ENCODE measurements at places on chromosomes 2 and 18.

- DNase-seq = no peak
Measured at GRCh38 chr2:119076713-119077112, 81.8 kb downstream of the C1QL2 start.

- no peak for DNase-seq
Measured at GRCh38 chr2:46774499-46775228, 140.9 kb downstream of the MCFD2 start.

- DNase-seq = no peak
Measured at GRCh38 chr2:119352357-119352756, 14.3 kb downstream of the C2orf76 start.

GRCh38 chr2:236105955-236106607 is 62.1 kb downstream of the GBX2 start:
- DNase-seq = no peak

DNA sequence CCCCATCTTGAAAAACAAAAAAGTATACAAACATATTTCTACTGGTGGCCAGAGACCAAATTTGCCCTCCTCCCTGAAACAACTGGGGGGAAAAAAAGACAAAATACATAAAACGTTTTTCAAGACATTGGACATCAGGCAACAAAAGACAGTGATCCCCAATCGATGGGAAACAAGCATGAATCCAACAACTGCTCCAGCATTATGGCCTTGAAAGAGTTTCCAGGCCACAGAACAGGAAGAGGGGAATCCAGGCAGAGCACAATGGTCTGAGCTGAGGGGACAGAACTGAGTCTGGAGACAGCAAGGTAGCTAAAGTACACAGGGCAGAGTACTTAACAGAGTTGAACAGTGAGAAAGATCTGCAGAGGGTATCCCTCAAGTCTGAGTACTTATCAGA is 4.4 kb downstream of the CCDC88A start:
- no peak for DNase-seq

GRCh38 chr2:112821142-112821541 is 15.4 kb downstream of the IL1B start:
- DNase-seq = peak; percentile 53

DNA sequence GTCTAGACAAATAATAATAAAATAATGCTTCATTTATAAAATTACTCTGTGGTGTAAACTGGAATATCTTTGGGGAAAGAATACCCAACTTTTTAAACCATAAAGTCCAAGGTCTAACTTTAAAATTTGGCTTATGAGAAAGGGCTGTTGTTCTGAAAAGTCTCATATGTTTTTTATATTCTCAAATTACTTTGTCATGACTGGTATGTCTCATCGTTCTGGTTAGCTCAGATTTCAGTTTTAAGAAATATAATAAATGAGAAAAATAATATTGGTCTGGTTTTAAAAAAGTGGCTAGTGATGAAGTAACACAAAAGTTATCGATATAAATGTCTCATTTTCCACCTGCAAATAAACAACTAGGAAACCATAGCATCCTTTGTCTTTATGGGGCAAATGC is 1658.1 kb downstream of the LRP1B start:
- DNase-seq = no peak

GRCh38 chr2:22867973-22868372 is 517.0 kb upstream of the KLHL29 start:
- DNase-seq = no peak

DNA sequence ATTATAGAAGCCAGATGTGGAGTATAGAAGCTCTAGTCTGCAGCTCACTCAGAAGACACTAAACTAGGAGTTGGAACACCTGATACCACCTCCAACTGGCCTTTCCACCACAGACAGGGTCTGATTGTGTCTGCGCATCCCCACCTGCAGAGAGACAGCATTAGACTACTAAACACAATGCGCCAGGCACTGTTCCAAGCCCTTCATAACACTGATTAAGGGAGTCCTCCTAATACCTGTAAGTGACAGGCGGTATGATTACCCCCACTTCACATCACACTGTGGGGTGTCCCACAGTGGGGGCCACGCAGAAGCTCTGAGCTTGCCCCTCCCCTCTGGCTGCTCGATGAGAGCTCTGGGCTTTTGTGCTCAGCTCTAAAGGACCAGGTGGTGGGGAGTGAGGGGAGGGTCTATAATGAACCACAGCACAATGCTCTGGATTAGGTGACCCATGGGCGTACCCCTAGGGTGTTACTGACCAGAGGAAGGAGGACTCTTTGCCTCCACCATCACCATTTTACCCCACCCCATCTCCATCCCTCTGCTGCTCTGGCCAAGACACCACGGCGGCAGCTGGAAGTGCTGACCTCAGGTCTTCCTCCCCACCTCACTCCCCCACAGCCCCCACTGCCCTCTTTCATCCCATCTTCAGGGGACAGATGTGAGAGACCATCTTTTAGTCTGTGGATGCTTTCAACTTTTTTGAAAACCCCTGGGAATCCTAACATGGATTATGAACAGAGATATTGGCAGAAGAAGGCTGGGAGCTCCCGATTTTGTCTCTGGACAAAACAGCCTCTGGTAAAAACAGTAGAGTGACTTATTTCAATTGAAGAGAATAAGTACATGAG is 145.1 kb downstream of the GFPT1 start:
- no peak for DNase-seq

- DNase-seq = no peak
Measured at GRCh38 chr2:20148426-20148922, 76.5 kb downstream of the SDC1 start.

DNA sequence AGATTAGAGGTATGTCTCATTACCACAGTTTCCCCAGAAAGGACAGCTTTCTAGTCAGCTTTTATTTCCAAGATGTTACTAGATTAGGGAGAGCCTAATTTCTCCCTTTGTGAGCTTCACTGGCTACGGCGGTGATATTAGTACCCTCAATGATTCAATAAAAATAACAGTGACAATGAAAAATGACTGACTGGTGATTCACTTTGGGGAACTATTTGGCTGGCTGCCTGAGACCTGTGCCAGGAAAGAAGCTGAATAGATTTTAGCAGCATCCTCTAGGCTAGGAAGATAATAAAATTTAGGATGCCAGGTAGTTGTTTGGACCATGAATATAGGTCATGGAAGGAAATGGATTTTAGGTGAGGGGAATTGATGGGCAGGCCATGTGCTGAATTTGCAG is 178.7 kb downstream of the FMNL2 start:
- no peak for DNase-seq

DNA sequence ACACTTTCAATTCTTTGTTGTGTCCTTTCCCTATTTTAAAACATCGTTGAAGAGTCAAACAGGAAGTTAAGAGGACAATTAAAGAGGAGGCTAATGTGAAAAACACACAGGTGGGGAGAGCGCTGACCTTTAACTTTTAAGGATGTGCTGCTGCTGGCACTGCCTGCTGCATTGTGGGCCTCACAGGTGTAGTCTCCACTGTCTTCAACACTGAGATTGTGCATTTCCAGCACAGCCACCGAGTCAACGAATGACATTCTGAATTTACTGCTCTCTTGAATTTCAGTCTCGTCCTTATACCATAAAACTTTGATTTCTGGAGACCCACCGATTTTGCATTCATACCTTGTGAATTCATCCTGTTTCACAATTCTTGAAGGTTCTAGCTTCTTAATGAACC is 91.9 kb downstream of the TTN start:
- no peak for DNase-seq

DNA sequence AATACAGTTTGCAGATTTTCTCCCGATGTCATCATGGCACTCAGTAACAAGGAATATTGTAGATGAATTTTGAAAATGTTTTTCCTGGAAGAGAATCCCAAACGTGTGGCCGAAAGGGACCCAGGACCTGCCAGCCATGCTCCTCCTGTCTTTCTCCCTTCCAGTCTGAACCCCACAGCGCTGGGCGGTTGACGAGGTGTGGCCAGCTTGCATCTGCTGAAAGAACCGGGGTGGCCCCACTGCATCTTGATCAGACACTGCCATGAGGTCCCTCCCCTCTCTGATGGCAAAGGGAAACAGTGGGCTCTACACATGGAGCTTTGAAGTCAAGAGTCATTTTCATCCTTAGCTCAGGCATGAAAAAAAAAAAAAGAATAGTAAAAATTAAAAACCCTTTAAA is 240.3 kb downstream of the AGAP1 start:
- no peak for DNase-seq

- no peak for DNase-seq
Measured at GRCh38 chr2:222547083-222547482, 108.8 kb downstream of the FARSB start.

DNA sequence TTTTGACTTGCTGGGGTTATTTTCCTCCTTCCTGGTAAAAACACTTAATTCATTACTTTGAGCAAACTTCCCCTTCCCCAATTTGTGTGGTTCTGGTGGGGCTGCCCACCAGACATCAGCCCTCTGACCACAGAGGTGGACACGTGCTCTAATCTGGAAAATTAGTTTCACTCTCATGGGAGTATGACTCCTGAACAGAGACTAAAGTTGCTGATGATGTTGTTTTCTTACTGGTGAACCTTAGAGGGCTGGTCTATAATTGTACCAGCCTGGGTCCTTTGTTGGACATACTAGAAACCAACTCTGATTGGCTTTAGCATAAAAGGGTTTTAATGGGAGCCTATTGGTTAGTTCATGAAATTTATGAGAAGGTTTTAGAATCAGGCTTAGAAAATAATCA is 54.1 kb upstream of the ACYP2 start:
- no peak for DNase-seq

- DNase-seq = no peak
Measured at GRCh38 chr2:140200764-140201163, 1420.6 kb upstream of the NXPH2 start.

DNA sequence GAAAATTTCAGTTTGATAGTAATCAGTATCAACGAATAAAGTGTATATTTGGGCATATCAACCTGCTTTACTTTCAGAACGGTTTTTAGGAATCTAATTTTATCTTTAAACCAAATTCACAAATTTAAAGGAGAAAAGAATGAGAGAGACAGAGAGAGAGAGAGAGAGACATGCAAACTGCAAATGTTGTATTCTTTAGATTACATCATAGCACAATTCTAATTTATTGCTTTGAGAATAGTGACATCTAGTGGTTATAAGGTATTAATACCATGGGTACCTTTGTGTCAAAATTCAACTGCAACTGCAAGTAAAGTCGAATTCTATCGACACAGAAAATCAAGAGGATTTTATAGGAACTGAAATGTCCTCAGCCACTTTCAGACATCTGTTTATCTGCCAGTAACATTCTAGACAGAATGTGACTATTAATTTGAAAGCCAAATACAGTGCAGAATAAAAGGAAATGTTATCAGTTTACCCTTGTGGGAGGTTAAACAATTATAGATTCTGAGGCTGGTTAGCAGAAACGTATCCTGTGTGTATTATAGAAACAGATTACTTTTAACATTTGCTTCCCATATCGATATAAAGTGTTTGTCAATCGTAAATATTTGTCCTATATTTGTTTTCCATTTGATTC is 529.8 kb upstream of the VRK2 start:
- no peak for DNase-seq

DNA sequence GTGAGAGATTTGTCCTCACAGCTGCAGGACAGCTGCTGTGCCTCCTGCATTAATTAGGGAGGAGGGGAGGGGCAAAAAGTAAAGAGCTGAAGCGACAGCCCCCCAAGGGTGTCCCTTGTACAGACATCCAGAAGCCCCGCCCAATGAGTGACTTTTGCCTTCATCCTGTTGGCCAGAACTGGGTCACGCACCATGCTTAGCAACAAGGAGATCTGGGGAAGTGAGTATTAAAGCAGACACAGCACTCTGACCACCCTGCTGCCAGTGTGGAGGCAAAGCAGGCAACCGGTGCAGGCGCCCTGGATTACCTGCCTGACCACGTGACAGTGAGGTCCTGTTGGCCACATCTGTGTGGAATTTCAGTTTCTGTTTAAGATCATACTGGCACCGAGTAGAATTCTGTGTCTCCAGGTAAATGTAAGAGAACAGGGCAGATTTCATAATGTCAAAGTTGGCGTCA is 21.5 kb upstream of the BIN1 start:
- no peak for DNase-seq

- DNase-seq = no peak
Measured at GRCh38 chr2:107012714-107013306, 126.8 kb upstream of the ST6GAL2 start.

- no peak for DNase-seq
Measured at GRCh38 chr2:8848328-8849100, 11.1 kb upstream of the KIDINS220 start.

DNA sequence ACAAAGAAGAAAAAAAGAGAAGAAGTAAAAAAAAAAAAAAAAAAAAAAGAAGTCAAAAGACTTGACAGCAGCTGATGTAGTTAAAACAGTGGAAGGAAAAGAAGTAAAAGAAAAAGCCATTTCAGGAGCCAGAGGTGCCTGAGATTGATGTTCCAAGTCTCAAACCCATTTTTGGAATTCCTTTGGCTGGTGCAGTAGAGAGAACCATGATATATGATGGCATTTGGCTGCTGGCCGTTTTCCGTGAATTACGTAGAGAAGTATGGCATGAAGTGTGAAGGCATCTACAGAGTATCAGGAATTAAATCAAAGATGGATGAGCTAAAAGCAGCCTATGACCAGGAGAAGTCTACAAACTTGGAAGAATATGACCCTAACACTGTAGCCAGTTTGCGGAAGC is 7.6 kb upstream of the CHST10 start:
- no peak for DNase-seq

DNA sequence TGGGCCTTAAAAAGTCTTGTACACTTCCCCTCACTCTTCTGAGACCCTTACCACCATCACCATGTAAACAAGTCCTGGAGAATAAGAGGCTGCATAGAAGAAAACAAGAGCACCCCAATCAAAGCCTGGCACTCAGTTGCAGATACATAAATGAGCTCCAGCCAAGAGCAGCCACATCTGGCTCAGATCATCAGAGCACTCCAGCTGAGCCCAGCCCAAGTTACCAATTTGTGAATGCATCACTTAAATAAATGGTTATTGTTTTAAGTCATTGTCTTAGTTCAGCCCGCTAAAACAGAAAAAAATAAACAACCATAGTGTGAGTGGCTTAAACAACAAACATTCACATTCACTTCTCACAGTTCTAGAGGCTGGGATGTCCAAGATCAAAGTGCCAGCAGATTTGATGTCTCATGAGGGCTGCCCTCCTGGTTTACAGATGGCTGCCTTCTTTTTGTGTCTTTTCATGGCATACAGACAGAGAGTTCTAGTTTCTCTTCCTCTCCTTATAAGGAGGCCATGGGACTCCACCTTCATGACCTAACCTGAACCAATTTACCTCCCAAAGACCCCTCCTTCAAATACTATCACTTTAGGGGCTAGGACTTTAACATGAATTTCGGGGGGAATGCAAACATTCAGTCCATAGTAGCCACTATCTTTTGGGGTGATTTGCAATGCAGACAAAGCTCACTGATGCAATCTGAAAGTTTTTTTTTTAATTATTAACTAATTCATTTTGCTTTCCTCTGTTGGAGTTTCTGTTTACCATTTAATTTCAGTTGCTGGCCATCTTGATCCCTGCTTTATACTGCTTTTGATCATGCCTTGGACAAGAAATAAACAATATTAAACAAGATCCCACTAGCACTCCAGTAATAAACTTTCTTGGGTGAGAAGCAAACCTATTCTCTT is 187.5 kb upstream of the ACVR2A start:
- DNase-seq = no peak
